CD4-positive, alpha-beta T cell treated with Interleukin-6 at 100 ng/mL for 8 hours (primary cell): ENCODE measurements at places on chromosomes 4 and X.

DNA sequence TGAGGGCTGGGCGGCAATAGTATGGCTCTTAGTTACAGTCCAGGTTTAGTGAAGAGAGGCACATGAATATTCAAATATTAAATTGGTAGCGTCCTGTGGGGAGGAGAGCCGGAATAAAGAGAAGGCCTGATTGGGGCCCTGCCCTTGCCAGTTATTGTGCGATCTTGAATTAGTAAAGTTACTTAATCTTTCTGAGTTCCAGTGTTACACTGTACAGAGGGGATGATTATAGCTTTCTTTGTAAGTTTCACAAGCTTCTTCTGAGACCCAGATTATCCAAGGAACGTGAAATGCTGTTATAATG lies 1.2 kb downstream of the METAP1 start:
- no peak for DNase-seq

GRCh38 chrX:12936947-12937346 lies 30.5 kb downstream of the TLR8 start:
- DNase-seq: no peak

GRCh38 chrX:13662355-13662791 lies 9.4 kb downstream of the TCEANC start:
- no peak for DNase-seq

- no peak for DNase-seq
Measured at GRCh38 chr4:84708406-84709135, 125.6 kb downstream of the CDS1 start.

DNA sequence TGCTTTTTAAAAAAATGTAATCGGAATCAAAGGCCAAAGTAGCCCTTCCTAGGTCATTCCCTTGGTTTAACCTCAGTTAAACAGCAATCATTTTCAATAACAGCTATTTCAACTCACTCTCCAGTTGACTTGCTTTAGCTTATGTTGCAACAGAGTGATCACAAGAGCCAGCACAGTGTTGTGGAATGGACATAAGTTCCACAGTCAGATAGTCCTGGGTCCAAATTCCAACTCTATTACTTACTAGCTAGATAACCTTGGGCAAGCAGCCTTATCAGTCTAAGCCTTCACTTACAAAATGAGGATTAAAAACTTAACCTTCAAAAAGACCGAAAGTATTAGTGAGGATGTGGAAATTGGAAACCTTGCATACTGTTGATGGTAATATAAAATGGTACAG lies 9.2 kb upstream of the GPC3 start:
- DNase-seq: no peak

- DNase-seq: no peak
Measured at GRCh38 chr4:29983890-29984289, 736.3 kb upstream of the PCDH7 start.

DNA sequence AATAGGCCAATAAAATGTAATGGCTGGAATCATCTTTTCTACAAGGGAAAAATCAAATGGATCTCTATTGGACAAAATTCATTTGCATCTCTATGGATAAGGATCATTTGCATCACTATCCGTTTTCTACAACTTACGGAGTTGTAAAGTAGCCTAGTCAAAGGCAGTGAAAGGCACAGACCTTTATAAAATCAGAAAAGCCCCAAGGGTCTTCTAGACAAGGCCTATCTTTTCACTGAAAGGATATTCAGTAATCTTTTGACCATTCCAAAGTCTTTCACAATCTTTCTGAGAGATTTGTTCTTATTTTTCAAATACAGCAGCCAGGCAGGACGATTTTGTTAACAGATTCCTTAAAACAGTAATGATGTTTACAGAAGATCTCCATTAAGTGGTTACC lies 119.5 kb upstream of the JADE1 start:
- no peak for DNase-seq
